M059J (cell line): ENCODE measurements at places on chromosomes 2 and 18. TPM values are rescaled to one million over a fixed set of nuclear protein-coding genes. Genes with fewer than 3 reads are reported as not detected.

ANKRD53 gene
- total RNA-seq = 0.12 and 0.17 TPM in 2 replicates

GRCh38 chr2:72106978-72107377, 40.7 kb downstream of the CYP26B1 start:
- no peak for DNase-seq

DNA sequence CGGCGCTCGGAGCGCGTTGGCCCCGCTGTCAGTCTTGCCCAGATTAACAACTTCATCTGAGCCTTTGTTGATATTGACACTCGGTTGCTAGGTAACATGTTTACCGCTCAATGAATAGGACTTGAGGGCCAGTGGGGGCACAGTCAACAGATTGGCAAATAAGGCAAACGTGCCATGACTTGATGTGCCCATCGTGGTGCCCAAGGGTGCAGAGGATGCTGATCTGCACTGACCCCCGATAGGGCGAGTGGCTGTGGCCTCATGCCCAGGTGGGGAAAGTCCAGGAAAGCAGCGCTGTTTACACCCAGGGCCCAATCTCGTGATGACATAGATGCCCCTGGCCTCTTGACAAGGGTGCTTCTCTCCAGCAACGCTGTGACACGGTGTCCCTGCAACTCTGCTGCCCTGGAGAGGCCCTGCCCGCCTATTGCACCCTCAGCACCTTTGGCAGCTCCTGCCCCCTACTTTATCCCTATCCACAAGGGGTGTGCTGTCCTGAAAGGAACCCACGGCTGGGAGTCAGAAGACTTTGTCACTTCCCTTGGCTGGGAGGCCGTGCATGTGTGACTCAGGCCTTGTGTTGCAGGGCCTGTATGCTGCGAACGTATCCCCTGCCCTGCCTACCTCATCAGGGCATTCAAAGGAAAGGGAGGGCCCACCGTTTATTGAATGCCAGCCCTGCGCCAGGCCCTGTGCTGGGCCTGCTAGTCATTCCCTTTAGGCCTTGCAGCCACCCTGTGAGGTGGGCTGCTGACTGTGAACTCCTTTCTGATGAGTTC, 158.0 kb downstream of the INHBB start:
- DNase-seq = peak; percentile 74

SCN3A gene
- total RNA-seq = 0.39 and 0.67 TPM in 2 replicates

GRCh38 chr2:163253621-163254285, 415.2 kb upstream of the KCNH7 start:
- DNase-seq = no peak
